ENCODE measurements at places on chromosomes 5 and 9.

DNA sequence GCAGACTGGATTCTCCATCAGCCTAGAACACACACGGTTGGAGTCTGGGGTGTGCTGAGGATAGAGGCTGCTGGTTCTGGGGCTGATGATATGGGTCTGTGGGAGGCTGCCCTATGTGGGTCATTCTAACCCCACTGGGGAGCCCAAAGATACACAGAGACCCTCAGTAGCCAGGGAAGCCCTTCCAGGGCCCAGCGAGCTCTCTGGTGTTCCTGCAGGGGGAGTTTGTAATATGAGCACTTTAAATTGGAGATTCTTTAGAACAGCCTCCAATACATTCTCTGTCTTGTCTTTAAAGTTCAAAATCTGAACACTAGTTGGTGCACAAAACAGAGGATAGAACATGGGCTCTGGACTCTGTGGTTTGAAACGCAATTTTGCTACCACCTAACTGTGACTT is 2.4 kb downstream of the ACTL7A start:
- no peak for DNase-seq

- no peak for DNase-seq
Observed at GRCh38 chr5:168415971-168416370, 70.3 kb upstream of the RARS1 start.

DNA sequence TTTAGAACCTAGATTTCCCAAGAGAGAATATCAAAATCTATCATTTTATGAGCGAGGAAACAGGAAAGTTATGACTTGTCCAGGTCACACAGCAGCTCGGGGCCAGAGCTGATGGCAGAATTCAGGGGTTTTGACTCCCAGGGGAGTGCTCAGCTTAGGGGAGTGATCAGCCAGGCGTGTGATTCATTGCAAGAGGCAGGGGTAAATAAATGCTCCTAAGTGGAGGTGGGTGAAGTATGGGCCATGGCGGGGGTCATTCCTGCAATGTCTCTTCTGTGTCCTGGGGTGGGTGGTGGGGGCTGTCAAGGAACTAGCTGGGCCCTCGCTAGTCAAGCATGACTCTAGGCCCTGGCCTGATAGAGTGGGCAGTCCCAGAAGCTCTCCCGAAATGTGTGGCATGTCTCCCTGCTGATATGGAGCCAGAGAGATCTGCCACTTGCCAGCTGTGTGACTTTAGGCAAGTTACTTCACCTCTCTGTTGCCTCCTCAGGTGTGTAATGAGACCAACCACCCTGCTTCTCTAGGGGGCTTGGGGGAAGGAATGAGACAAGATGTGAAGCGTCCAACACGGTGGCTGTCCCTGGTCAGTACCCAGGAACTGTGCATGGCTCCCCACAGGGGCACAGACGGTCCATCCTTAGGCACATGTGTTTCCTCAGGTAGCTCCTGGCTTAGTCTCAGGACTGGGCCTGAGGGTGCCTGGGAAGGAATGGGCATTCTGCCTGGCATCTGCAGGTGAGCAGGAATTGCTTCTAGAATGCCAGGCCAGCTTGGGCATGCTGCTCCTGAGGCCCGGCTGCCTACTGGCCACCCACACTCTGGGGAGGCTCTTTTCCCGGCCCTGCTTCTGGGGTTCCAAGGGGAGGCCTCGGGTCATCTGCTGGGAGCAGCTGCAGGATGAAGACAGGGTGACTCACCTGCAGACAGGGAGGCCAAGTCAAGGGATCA is 36.5 kb upstream of the SH3PXD2B start:
- no peak for DNase-seq

DNA sequence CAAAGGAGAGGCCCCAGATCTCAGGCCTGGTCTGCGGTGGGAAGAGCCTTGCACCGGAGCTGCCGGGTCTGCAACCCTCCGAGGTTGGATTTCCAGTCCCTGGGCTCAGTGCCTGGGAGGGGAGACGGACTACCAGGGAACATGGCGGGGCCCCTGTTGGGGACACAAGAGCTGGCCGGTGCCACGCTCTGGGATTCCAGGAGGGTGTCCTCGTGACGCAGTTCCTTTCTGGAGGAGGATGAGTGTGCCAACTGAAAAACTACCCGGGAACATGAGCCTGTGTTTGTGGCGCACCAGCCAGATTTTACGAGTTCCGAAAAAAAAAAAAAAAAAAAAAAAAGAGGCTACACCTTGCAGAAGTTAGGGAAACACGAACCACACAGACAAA is 9.0 kb downstream of the NRARP start:
- DNase-seq, result no peak
